ENCODE measurements at places on chromosomes 7 and 10. TPM values are rescaled to one million over a fixed set of nuclear protein-coding genes. Genes with fewer than 3 reads are reported as not detected.

OGDHL gene
- 113 TPM for total RNA-seq

CYP3A5 gene
- total RNA-seq = 0.24 TPM

SPOCK2 gene
- total RNA-seq = 12.1 TPM

OR6V1 gene
- not detected for total RNA-seq

GAD2 gene
- total RNA-seq = not detected

ITGA8 gene
- total RNA-seq = 4.6 TPM

KIAA1217 gene
- total RNA-seq = 99.5 TPM

LRRC18 gene
- not detected for total RNA-seq

GHRHR gene
- 0.54 TPM for total RNA-seq

OPALIN gene
- total RNA-seq = not detected

SPDYE5 gene
- total RNA-seq = not detected

- no peaks in the 10 kb centered on the region for H3K4me1 ChIP-seq
- H3K36me3 ChIP-seq = no peaks in the 10 kb centered on the region
- no peaks in the 10 kb centered on the region for H3K27me3 ChIP-seq
- H3K27ac ChIP-seq = no peak overlapping the region
- DNase-seq = no peak
Measured at GRCh38 chr7:52705768-52706167, 329.7 kb upstream of the POM121L12 start.

DNA sequence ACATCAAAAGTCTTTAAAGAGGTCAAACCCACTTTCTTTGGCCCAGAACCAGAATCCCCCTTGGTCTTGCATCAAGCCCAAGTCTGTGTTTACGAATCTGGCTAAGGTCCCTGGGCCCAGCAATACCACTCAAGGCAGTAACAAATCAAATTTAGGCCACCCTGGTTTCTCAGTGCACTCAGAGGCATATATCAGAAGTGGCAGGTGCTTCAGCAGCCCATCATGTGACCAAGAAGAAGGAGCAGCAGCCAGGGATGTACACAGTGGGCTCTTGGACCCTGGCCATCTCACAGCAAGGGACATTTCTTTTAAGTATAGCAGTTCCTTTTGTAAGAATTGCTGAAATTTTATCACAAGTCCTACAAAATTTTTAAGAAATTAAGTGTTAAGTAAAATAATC is 7.3 kb upstream of the SLC25A13 start:
- DNase-seq = no peak
- no peak overlapping the region for H3K4me3 ChIP-seq
- no peak overlapping the region for H3K27ac ChIP-seq
- H3K27me3 ChIP-seq = no peaks in the 10 kb centered on the region
- no peaks in the 10 kb centered on the region for H3K4me1 ChIP-seq

DNA sequence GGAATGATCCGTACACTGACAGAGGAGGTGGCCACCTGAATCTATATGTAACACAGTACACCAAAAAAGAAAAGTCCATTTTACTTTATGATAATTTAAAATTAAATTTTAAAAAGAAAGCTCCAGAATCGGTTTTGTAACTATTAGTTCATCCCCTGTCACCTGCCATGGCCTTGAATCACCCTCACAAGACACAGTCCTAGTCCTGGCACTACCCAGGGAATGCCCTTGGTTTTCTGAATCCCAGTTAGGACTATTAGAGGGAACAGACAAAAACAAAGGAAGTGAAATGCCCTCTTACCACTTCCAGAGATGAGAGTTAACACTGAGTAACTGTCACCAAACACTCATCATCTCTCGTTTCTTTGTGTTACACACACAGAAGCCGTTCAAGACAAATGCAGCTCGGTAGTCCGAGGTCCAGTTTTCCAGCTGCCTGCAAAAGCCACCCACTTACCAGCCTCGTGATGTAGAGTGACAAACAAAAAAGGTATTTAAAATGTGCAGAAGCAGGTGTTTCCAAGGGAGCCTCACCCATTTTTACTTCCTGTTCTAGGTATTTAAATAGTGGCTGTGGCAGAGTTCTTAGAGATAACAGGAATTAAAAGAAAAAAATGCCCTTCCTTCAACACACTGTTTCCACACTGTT is 6.1 kb downstream of the PTPRN2 start:
- H3K36me3 ChIP-seq = no peaks in the 10 kb centered on the region
- peaks cover 5% of the 10 kb centered on the region for H3K27me3 ChIP-seq
- H3K4me3 ChIP-seq = no peak overlapping the region

GRCh38 chr7:20269726-20270125 is 52.5 kb upstream of the MACC1 start:
- DNase-seq = no peak
- H3K27ac ChIP-seq = no peak overlapping the region
- H3K36me3 ChIP-seq = no peaks in the 10 kb centered on the region
- H3K27me3 ChIP-seq = no peaks in the 10 kb centered on the region
- no peaks in the 10 kb centered on the region for H3K4me1 ChIP-seq
- no peak overlapping the region for H3K4me3 ChIP-seq

- H3K4me1 ChIP-seq = peaks cover 5% of the 10 kb centered on the region
- H3K4me3 ChIP-seq = no peak overlapping the region
- H3K27ac ChIP-seq = no peak overlapping the region
- H3K27me3 ChIP-seq = no peaks in the 10 kb centered on the region
- no peak for DNase-seq
Measured at GRCh38 chr10:86390337-86391120, 23.9 kb upstream of the GRID1 start.

GRCh38 chr7:4765776-4766490 is 9.5 kb upstream of the AP5Z1 start:
- no peaks in the 10 kb centered on the region for H3K27me3 ChIP-seq
- H3K27ac ChIP-seq = no peak overlapping the region
- no peak overlapping the region for H3K4me3 ChIP-seq
- DNase-seq = no peak
- peaks cover 38% of the 10 kb centered on the region for H3K36me3 ChIP-seq
- peaks cover 19% of the 10 kb centered on the region for H3K4me1 ChIP-seq

GRCh38 chr7:81482600-81483186 is 287.2 kb downstream of the HGF start:
- H3K4me1 ChIP-seq = peaks cover 13% of the 10 kb centered on the region
- H3K27ac ChIP-seq = no peak overlapping the region
- no peaks in the 10 kb centered on the region for H3K36me3 ChIP-seq
- H3K4me3 ChIP-seq = no peak overlapping the region
- no peaks in the 10 kb centered on the region for H3K27me3 ChIP-seq

DNA sequence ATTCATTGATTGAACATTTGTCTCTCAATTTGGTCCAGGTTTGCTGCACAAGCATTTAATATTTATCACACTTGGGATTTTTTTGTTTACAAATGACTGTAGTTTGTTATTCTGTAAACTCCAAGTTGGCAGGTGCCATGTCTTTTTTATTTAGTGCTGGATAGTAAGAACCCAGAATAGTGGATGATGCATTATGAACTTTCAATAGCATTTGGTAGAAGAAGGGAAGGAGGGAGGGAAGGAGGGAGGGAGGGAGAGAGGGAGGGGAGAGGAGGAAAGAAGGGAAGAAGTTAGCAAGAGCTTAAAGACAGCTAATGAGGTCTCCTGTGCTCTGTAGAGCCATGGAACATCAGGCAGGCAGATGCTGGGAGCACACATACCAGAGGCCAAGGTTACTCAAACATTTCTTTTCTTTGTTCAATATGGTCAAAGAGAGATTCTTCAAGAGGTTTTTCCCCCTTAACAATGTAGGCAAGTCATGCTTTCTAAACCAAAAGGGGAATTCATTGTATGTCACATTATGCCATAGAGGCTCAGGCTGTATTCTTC is 25.8 kb upstream of the PDK4 start:
- no peaks in the 10 kb centered on the region for H3K36me3 ChIP-seq
- no peak overlapping the region for H3K4me3 ChIP-seq
- H3K27ac ChIP-seq = no peak overlapping the region
- H3K27me3 ChIP-seq = no peaks in the 10 kb centered on the region
- DNase-seq = no peak
- H3K4me1 ChIP-seq = peaks cover 4% of the 10 kb centered on the region

GRCh38 chr7:74033372-74034311 is 5.7 kb downstream of the ELN start:
- H3K4me3 ChIP-seq = no peak overlapping the region
- no peaks in the 10 kb centered on the region for H3K36me3 ChIP-seq
- peaks cover 5% of the 10 kb centered on the region for H3K4me1 ChIP-seq
- no peaks in the 10 kb centered on the region for H3K27me3 ChIP-seq
- peak; percentile 25 for DNase-seq

DNA sequence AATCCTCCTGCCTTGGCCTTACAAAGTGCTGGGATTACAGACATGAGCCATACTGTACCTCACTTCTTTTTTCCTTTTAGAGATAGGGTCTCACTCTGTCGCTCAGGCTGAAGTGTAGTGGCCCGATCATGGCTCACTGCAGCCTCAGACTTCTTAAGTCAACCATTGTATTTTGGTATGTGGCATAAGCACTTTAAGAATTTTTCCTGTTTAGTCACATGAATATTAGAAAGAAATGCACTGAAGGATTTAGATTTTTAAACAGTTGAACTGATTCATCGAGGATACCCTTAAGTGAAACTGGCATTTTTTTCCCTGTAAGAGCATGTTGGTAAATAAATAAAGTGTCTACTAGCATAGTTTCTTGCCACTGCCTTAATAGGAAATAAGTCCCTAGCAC is 319.3 kb upstream of the CACNA2D1 start:
- H3K4me1 ChIP-seq = no peaks in the 10 kb centered on the region
- DNase-seq = no peak
- no peaks in the 10 kb centered on the region for H3K36me3 ChIP-seq
- H3K27me3 ChIP-seq = no peaks in the 10 kb centered on the region
- H3K27ac ChIP-seq = no peak overlapping the region

GRCh38 chr10:48573045-48573444 is 31.8 kb downstream of the ARHGAP22 start:
- H3K4me3 ChIP-seq = no peak overlapping the region
- H3K36me3 ChIP-seq = no peaks in the 10 kb centered on the region
- no peak overlapping the region for H3K27ac ChIP-seq
- no peaks in the 10 kb centered on the region for H3K27me3 ChIP-seq

- H3K36me3 ChIP-seq = no peaks in the 10 kb centered on the region
- no peaks in the 10 kb centered on the region for H3K27me3 ChIP-seq
- no peak overlapping the region for H3K4me3 ChIP-seq
- no peaks in the 10 kb centered on the region for H3K4me1 ChIP-seq
- H3K27ac ChIP-seq = no peak overlapping the region
- peak; percentile 12 for DNase-seq
Measured at GRCh38 chr10:10677479-10677878, 340.2 kb upstream of the CELF2 start.

DNA sequence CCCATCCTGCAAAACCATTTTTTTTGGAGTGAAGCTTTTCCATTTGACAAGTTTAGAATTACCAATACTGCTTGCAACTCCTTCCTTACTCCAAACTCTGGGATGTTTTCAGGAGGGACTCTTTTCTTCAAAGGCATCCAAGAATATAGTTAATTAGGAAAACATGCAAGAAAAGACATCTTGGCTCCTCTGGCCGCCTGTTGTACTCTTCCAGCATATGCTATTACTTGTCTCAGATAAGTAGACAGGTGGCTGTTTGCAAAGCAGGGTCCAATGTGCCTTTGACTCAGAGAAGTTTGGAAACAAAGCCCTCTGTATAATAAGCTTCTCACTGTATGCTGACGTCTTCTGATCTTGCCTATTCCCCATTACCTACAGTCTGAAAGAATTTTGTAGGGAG is 746.5 kb downstream of the AUTS2 start:
- no peaks in the 10 kb centered on the region for H3K36me3 ChIP-seq
- H3K27me3 ChIP-seq = no peaks in the 10 kb centered on the region
- no peaks in the 10 kb centered on the region for H3K4me1 ChIP-seq
- DNase-seq = no peak

GRCh38 chr10:121448766-121449421 is 149.3 kb downstream of the FGFR2 start:
- no peak overlapping the region for H3K27ac ChIP-seq
- H3K27me3 ChIP-seq = no peaks in the 10 kb centered on the region
- peaks cover 17% of the 10 kb centered on the region for H3K4me1 ChIP-seq
- DNase-seq = no peak
- H3K36me3 ChIP-seq = no peaks in the 10 kb centered on the region
- H3K4me3 ChIP-seq = no peak overlapping the region

DNA sequence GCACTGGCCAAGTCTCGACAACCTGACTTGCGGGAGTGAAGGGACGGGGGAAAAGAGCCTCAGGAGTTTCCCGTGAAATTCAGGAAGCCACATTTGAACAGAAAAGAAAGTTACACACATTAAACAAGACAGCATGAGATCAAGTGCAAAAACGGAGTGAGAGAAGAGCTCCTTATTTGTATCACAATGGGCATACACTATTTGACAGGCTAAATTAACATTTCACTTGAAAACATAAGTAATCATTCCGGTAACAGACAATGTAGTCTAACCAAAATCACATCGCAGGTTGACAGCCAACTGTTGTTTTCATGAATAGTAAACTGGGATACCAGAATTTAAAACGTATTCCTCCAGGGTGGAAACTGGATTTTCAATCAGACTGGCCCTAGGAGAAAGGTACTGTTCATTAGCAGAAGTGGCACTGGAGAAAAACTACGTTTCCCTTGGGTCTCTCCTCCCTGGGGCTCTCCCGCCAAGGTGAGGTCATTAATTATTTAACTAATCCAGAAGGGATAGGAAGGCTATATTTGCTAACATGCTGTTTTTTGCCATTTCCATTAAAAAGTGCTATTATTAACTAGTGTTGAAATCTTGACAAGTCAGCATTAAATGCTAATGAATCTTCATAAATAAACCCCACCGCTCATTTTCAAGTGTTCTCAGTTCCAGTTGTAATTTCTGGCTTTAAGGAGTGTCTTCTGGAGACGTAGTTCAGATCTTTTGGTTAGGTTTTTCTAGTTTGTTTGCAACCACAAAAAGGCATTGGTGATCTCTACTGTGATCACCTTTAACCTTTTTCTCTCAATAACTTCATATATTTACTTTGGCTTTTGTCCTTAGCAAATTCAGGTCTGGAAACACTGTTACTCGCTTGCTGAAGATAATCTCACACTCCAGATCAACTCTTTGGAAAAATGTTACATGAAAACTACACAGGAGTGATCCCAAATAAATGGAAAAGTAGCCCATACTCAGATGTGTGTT is 25.1 kb downstream of the RHEB start:
- H3K27ac ChIP-seq = no peak overlapping the region
- H3K36me3 ChIP-seq = no peaks in the 10 kb centered on the region
- peaks cover 43% of the 10 kb centered on the region for H3K4me1 ChIP-seq
- H3K27me3 ChIP-seq = no peaks in the 10 kb centered on the region
- no peak for DNase-seq
- H3K4me3 ChIP-seq = no peak overlapping the region

GRCh38 chr10:117005026-117005526 is at the start of gene SHTN1:
Gene SHTN1, minus strand, starts transcription at chr10:117005187. Its CDS starts 108 bp downstream, at chr10:117005079.
- DNase-seq = peak; percentile 93
- peak within 1 kb of the TSS; percentile 67 for H3K4me3 ChIP-seq
- H3K27ac ChIP-seq = peak within 1 kb of the TSS; percentile 86
- peaks cover 7% of the 10 kb centered on the region for H3K4me1 ChIP-seq
- no peaks in the 10 kb centered on the region for H3K27me3 ChIP-seq

All from thyroid gland (tissue), 4 donors.